ENCODE measurements at places on chromosomes 7 and 10.

GRCh38 chr10:100364735-100365391, 17.8 kb downstream of the SCD start:
- DNase-seq = no peak

GRCh38 chr7:148327379-148327778, 263.2 kb upstream of the C7orf33 start:
- no peak for DNase-seq

- no peak for DNase-seq
Observed at GRCh38 chr7:23751852-23752251, 41.8 kb downstream of the STK31 start.

DNA sequence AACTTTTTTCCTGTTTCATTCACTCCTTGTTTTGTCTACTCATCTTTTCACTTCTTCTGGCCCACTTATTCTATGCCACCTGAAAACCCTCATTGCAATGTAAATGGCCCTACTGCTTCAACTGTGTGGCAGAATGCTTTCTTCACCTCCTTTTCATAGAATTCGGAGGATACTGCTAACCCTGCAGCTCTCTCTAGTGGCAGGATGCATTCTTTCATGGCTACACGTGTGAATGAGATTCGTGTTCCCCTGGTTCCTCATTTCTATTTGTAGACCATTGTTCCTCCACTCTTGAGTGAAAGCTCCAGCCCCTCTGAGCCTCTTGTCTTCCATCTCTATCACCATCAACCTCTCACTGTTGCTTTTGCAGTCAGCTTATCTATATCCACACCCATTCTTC, 20.9 kb upstream of the CYP26C1 start:
- DNase-seq = peak; percentile 4

DNA sequence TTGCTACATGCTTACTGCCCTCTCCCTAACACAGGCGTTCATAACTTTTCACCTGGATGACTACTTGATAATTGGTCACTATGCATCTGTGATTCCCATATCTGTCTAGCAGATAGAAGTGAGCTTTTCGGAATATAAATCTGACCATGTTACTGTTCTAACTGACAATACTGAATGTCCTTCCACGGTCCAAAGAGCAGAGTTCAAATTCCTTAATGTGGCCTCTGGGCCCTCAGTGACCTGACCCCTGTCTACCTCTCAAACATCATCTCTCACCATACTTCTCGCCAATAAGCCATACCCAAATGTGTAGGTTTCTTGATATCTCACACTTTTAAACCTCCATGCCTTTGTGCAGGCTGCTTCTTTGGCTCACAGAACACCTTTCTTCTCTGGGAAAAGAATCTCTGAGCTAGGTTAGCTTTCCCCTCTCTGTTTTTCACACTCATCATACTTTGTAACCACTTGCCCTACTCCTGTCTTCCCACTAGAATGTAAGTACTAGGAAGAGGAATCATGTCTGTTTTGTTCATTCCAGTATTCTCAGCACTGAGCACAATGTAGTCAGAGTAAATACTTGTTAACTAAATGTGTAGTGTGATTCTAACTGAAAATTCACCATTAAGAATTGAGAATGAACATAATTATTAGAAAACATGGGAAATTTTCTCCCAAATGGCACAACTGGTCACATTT, 39.2 kb upstream of the LRRC17 start:
- no peak for DNase-seq

DNA sequence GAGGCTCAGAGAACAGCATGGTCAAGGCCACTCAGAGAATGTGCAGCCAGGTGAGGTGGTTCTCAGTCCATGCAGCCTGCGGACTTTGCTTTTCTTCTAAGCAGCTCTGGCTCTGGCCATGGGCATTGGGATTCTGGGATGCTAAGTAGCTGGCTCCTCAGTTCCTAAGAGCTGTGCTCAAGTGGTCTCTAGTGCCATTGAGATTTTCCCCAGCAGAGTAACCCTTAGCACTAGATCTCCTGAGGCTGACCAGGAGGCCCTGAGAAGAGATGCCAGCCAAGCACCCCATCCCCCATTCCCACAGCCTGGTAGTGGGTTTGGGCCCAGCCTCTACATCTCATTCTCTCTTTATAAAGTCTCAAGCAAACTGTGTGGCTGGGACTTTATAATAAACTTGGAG, 77.1 kb downstream of the KCNMA1 start:
- no peak for DNase-seq

DNA sequence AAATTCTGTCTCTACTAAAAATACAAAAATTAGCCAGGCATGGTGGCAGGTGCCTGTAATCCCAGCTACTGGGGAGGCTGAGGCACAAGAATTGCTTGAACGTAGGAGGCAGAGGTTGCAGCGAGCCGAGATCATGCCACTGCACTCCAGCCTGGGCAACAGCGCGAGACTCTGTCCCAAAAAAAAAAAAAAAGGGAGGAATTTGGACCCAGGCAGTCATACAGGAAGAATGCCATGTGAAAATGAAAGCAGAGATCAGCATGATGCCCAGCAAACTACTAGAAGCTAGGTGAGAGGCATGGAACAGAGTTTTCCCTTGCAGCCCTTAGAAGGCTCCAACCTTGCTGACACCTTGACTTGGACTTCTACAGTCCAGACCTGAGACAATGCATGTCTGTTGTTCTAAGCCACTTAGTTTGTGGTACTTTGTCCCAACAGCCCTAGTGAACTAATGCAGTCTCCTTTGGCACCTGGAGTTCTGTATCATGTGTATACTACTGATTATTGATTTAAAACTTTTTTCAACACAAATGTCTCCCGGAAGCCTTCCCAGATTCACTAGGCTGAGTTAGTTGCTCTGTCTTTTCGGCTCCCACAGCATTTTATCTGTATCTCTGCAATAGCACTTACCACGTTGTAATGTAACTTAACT, 10.2 kb upstream of the BAG3 start:
- DNase-seq = no peak

DNA sequence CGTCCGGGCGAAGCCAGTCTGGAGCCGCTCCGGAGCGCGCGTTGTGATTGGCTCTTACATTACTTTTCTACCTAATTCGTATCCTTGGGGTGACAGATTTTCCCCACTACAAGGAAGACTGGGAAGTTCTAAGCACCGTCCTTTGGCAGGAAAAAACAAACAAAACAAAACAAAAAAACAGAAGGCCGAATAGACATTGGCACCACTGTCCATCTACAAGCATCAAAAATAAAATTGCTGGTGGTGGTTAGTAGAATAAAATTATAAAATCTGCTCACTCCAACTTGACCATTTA, 651 bp upstream of the SKAP2 start:
- DNase-seq = no peak

DNA sequence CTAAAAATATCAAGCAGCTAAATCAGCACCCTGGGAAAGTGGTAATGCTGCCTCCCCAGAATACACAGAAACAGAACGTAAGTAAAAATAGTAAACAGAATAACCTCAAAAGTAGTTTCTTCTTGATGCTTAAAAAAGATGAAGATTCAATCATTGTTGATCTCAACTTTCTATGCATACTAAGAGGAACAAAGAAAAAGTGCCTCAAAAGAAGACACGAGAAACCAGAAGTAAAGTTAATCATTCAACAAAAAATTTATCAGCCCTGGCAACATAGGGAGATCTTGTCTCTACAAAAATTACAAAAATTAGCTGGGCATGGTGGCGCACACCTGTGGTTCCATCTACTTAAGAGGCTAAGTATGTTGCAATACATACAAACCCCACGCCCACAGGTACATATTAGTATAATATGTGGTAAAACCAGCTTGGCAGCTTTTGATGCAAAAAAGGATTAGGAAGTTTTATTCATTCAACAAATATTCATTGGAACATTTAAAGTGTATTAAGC, 153.7 kb downstream of the NRBF2 start:
- no peak for DNase-seq

- DNase-seq = no peak
Observed at GRCh38 chr7:7266257-7266881, 84.0 kb downstream of the C1GALT1 start.

DNA sequence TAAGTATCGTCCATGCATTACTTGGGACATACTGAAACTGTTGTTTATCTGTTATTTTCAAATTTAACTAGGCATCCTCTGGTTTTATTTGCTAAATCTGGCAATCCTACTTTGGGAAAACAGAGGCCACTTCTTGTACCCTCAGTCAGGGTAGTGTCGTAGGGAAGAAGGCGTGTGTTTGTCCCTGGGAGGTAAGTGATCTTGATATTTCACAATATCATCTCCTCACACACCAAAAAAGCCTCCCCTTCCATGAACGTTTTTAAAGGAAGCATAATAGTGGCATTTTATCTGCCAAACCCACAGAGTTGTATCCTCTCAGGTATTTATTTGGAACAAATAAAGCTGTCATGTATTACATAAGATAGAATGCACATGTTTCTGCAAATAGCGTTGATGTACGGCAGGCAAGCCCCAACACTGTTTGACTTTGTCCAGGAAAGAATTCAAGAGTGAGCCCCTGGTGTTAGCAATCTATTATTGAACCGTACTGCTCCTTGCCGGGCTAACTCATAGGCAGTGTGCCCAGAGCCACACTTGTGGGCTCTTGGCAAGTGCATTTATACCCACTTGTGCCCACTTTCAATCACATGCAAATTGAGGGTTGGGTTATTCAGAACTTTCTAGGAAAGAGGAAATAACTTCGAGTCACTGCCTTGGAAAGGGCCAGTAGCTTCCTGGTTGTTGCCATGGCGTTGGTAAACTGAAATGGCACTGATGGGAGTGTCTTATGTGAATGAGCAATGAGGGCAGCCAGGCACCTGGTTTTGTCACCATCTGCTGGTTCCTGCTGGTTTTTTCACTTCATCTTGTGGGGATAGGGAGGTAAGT, 266.0 kb downstream of the USP6NL start:
- peak; percentile 42 for DNase-seq

GRCh38 chr7:2042650-2043049, 190.1 kb downstream of the MAD1L1 start:
- no peak for DNase-seq

GRCh38 chr10:63240807-63241206, 107.7 kb downstream of the NRBF2 start:
- no peak for DNase-seq

DNA sequence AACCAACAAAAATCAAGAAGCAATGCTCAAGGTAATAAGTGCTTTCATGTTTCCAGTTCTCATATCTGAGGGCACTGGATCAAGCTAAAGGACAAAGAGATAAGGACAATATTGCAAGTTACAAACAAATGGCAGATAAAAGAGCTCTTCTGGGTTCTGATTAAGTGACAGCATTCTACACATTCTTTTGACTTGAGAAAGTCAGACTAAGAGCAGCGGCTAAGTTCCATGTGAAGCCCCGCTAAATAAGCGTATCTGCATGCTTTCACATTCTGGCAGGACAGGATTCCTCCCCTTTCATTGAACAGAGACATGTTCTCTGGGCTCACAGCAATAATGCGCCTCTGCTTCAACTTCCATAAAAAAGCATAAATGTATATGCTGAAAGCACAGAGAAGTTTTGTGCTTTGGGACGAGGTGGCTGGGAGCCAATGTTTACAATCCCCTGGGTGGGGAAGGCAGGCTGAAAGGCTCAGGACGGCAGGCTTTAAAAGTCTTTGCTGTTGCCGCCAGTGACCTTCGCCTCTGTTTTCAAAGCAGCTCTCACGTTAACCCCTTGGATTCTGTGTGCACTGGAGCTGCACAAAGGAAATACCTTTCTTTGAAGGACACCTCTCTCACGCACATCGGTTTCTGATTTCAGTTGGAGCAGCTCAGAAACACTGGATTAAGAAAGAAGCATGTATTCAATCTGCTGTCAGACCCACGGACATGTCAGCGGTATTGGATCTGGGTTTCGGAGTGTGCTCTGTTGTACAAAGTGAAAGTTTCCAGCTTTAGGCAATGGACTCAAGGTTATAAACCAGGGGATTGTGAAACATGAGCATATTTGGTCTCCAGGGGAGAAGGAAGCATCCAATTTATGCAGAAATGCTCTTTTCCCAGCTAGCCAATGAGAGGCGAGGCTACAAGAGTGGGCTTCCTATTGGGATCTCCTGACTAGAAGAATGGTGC, 105.4 kb upstream of the FAM133B start:
- no peak for DNase-seq

DNA sequence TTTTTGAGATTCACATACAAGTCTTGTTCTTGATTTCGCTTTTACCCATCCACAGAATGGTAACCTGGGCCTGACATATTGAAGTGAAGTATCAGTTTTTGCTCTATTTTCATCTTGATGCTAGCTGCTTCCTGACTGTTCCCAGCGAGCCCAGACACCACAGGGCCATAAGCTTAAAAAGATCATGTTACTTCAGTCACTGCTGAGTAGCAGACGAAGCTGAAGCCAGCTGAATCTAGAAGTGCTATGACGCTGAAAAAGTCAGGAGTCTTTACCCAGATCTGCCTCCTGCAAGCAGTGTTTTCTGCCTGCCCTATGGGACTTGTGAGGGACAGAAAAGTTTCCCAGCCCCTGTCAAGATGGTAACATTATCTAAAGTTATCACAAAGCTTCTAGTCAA, 2.7 kb upstream of the PRXL2A start:
- DNase-seq = no peak

DNA sequence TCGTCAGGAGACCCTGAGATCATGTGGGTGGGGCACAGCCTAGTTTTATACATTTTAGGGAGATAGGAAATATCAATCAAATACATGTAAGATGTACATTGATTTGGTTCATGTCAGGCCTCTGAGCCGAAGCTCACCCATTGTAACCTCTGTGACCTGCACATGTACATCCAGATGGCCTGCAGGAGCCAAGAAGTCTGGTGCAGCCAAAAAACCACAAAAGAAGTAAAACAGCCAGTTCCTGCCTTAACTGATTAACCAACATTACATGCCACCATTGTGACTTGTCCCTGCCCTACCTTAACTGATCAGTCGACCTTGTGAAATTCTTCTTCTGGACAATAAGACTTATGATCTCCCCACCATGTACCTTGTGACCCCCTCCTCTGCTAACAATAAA, 16.0 kb upstream of the LRRC61 start:
- DNase-seq = no peak

DNA sequence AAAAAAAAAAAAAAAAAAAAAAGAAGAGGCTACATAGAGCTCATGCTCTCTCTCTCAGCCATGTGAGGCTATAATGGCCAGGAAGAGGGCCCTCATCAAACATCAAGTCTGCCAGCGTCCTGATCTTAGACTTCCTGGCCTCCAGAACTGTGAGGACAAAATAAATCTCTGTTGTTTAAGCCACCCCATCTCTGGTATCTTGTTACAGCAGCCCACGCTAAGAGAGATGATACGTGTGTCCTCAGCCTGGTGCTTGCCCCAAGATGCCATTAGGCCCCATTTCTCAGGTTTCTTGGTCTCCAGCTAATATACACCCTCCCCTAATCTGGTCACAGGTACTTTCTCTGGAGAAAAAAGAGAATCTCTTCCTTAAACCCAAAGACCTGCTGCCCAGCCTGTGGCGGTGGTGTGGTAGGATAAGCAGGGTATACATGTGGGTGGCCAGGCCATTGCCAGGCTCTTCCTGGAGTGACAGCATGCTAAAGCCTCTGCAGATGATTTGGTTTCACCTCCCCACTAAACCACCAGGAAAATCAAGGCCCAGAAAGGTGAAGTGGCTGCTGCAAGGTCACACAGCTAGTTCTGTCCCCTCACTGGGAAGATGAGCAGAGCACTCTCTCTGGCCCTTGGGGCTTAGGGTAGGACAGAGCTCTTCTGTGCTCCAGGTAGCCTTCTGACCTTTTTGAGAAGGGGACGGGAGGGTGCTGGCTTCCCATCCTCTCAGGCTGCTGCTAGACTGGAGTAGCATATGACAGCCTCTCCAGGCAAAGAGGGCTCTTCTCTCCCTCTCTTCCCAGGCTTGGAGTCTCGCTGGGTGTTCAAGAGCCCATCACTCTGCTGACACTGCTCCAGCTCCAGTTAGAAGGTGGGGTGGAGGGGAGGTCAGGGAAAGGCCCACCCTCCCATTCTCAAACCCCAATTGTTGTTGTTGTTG, 5.2 kb downstream of the SPOCK2 start:
- no peak for DNase-seq

- DNase-seq = no peak
Observed at GRCh38 chr10:79116801-79117723, 48.3 kb downstream of the ZMIZ1 start.
